ENCODE measurements at places on chromosomes 11 and 22.

GRCh38 chr11:120959189-120959588, 64.7 kb upstream of the TBCEL start:
- DNase-seq = no peak

- DNase-seq = no peak
Measured at GRCh38 chr22:24208012-24208749, 26.9 kb downstream of the SUSD2 start.

GRCh38 chr11:8870411-8871170, 40.4 kb upstream of the AKIP1 start:
- DNase-seq = no peak

DNA sequence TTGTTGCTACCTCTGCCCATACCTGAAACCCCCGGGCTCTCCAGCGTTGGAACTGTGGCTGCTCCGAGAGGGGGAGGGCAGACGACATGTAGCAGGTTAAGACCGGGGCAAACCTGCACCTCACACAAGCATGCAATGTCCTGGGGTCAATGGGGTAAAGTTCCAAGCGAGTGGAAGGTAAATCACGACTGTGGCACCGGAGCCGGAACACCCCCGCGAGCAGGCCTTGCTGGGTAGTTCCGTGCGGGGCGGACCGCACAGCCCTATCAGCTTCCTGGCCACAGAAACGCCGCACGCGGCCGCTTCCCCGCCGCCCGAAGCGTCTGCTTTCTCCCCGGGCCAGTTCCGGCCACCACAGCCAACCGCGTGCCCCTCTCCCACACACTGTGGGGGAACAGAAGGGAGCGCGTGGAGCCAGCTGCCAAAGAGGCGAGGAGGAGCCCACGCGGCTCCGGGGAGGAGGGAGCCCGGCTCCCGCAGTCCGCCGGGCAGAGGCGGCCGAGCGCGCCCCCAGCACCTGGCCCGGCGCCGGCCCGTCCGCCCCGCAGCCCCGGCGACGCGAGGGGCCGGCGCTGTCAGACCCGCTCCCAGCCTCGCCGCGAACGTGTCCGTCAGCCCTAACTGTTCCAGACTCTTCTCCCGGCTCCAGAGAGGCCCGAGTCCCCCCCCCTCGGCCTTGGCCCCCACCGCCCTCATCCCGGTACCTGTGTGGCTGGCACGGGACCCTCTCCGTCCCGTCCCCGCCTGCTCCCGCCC, 1.6 kb downstream of the SPTBN2 start:
- DNase-seq = no peak

DNA sequence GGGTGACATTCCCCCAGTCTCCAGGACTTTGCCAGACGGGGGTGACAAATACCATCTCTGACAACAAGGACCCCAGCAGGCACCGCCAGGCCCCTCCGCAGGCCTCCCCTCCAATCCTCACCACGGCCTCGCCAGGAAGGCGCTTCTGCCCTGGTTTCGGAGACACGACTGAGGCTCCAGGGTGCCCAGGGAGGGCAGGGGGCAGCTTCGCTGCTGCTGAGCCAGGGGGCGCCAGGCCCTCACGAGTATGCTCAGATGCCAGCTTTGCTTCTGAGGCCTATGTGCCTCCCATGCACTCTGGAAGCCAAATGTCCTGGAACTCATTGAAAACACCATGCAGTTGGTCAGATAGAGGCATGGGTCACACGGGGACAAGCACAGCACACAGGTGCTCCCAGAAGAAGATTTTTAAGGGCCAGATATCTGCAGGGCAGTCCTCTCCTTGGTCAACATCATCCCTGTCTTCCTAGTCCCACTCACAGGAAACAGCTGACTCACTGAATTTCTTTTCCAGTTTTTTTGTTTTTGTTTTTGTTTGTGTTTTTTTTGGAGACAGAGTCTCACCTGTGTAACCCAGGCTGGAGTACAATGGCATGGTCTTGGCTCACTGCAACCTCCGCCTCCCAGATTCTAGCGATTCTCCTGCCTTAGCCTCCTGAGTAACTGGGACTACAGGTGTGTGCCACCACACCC, 19.9 kb downstream of the BID start:
- DNase-seq = no peak

DNA sequence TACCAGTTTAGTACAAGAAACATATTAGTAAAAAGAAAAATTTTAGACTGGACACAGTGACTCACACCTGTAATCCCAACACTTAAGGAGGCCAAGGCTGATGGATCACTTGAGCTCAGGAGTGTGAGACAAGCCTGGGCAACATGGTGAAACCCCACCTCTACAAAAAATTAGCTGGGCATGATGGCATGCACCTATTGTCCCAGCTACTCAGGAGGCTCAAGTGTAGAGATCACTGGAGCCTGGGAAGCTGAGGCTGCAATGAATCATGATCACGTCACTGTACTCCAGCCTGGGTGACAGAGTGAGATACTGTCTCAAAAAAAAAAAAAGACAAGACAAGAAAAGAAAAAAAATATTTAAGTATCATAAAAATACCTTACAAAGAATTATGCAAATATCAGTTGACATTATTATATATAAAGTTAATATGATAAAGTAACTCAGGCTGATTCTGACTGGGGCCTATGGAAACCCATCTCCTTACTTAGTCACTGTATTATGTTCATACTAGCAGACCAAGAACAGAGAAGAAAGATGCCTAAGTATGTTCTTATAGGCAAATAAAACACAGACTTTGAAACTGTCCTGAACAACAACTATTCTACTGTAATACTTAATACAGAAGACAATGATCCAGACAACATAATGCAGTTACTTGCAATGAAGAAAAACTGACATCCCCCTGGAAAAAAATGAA, 27.3 kb downstream of the FAM168A start:
- DNase-seq = no peak

DNA sequence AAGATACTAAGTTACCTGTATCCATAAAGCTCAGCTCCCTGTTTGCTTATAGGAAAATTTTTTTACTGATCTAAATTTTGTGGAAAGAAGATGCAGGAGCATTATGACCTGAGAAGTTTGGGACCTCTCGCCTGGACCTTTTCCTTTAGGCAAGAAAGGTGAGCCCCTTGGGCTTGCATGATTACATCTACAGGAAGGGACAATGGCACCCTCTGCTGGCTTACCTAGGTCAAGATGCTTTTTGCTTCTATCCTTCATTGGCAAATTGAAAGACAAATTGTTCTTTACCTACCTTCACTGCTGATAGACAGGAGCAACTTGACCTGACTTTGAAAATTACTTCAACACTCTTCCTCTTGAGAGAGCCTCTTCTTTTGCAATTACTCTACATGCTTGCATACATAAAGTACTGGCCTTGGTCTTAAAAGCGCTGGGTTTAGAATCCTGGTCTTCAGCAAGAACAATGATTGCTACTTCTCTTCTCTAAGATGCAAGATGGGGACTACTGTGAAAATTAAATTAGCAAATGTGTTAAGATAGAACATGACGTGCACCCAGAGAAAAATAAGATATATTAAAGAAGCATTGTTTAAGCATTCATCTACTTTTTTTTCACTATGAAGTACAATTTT, 147.2 kb downstream of the TRPC6 start:
- DNase-seq = no peak

- DNase-seq = no peak
Measured at GRCh38 chr22:45318558-45319323, 9.0 kb downstream of the FAM118A start.

DNA sequence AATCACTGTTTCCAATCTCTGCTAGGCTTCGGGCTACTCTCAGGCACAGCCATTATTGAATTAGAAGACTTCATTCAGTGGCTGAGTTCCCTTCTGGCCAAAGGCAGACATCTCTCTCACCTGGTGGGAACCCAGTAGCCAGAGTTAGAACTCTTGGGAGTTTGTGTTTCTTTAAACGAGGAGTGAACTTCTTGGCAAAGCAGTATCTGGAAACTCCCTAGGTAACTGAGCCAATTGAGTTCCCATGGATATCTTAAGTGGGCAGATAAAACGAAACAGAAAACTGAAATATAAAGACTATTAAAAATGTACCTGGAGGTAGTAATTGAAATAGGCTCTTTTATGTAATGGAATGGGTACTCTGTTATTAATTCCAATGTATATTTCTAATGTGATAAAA, 125.6 kb downstream of the NELL1 start:
- DNase-seq = no peak

DNA sequence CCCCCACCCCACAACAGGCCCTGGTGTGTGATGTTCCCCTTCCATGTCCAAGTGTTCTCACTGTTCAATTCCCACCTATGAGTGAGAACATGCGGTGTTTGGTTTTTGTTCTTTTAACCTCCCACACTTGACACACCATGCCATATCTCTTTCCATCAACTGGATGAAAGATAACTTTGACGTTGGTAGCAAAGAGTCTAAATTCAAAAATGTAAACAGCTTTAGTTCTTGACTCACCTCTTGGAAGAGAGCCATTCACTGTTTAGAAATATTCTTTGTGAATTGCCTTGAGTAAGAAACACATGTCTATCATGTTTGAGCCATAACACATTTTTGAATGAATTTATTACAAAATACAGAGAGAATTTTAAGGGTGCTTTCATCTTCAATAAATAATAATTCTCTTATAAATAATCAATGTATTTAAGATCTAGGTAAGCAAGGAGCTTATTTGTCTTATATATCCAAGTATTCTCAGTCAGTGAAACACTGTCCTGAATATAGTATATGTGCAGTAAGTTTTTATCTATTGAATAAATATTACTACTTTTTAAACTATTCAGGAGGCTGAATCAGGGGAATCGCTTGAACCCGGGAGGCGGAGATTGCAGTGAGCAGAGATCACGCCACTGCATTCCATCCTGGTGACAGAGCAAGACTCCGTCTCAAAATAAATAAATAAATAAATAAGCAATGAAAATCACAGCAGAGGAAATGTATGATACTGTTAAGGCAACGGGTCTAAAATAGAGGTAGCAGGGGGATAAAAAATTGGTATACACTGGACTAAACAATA, 6.7 kb downstream of the CARD18 start:
- no peak for DNase-seq

DNA sequence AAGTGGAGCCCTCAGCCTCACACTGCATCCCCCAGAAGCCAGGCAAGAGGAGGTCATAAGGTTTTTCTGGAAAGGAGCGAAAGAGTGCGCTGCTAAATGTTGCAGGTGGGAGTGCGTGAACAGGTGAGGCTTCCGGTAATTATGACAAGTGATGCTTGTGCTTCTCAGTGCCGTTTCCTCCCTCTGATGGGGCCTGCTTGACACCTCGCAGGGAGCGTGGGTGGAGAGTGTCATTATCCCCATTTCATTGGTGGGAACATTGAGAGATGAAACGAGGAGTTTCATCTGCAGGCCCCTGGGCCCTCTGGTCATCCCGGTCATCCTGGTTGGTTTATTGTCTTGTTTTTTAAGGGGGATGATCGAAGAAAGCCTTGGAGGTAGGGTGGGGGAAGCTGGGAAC, 57.5 kb downstream of the BCR start:
- no peak for DNase-seq
